ENCODE measurements at places on chromosomes 1 and 21.

- DNase-seq: no peak
Observed at GRCh38 chr1:98035602-98036002, 114.8 kb upstream of the DPYD start.

DNA sequence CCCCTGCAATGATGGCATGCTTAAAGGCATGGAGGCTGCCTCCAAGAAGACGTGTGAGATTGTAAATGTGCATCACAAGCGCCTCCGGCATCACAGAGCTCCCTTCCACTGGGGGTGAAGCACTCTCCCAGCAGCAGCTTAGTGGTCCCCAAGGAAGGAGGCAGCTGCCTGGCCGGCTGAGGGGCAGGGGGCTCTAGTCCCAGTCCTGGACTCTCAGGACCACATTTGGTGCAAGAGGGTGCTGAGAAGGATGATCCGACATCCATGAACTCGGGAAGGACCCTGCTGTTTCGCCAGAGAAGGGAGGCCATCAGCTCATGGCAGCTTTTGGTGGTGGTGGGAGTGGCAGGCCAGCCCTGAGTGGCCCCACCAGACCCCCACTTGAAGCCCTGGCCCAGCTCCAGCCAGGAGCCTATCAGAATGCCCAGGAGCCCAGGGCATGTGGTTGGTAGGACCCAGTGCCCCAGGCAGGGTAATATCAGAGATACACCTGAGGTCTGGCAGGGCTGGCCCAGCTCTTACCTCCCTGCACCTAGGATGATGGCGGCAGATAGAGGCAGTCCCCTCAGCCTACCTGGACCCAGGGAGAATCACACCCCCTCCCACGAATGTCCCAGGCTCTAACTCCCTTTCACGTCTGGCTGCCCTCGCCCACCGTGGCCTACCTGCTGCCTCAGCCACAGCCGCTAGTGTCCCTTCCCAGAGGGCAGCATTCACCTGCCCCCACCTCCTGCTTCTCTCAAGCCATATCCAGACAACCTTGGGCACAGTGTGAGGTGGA is 2.4 kb upstream of the WNT9A start:
- no peak for DNase-seq

GRCh38 chr1:162275622-162276175 is 101.0 kb downstream of the SPATA46 start:
- no peak for DNase-seq

DNA sequence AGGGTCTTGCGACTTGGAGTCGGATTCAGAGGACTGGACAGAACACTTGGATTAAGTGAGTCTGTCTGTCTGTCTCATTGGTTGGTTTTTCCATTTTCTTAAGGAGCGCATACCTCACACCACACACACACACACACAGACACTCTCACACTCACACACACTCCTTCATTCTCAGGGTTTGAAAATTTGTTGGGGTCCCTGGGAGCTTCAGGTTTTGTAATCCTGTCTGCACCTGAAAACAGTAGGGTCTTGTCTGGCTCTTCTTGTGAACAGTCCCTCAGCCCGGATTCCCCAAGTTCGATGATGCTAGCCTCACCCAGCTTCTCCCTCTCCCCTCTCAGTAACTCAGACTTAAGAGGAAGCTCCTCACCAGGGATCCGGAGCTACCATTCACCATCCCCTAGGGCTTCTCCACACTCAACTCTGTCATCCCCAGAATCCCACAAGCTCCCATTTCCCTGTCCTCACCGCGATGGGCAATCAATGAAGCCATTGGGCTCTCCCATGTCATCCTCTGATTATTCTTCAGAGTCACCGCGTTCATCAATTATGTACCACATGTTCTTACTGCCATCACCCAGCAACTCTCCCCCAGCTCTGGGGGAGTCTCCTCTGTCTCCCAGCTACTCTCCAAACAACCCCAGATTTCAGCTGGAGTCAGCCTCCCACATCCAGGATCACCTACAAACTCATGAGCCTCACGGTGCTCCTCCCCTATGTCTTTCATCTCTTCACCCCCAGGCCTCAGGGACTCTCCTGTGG is 1530.9 kb upstream of the TPTE start:
- DNase-seq: no peak

GRCh38 chr1:53330819-53331218 is 2.9 kb upstream of the LRP8 start:
- no peak for DNase-seq

DNA sequence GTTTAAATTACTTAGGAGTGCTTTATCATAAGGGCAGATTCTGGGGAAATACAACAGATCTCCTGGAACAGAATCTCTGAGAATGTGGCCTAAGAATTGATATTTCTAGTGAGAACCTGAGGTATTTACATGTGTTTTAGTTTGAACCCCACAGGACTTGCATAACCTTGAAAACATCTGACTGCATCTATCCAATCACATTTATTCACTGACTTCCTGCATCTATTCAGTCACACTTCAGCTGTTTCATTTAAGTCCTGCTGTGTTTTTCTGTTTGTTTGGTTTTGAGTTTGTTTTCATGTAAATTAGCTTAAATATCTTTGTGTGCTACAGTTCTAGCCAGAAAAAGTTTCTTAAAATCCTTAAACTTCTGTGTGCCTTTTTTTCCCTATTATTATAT is 1260.7 kb downstream of the PLA2G4A start:
- DNase-seq: no peak

DNA sequence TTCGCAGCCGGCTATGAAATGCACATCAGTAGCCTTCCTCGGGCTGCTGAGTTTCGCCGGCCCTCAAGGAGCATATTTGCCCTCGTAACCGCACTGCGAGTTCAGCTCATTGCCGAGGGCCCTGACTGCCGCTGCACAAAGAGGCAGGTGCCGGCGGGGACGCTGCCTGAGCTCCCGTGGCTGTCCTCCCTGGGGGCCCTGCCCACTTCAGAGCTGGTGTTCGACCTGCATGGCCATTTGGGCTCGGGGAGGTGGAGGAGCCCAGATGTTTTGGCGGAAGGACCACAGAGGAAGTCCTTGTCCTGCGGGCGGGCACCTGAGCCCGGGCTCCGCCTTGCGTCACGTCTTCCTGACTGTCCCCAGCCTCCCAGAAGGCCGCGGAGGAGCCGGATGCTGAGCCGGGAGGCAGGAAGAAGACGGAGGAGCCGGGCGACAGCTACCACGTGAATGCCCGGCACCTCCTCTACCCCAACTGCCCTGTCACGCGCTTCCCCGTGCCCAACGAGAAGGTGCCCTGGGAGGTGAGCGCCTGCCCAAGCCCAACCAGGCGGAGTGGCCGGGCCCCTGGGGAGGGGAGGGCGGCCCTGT is 29.9 kb upstream of the LRRC3 start:
- DNase-seq: no peak

GRCh38 chr1:61035880-61036279 is 46.5 kb upstream of the NFIA start:
- DNase-seq: no peak

DNA sequence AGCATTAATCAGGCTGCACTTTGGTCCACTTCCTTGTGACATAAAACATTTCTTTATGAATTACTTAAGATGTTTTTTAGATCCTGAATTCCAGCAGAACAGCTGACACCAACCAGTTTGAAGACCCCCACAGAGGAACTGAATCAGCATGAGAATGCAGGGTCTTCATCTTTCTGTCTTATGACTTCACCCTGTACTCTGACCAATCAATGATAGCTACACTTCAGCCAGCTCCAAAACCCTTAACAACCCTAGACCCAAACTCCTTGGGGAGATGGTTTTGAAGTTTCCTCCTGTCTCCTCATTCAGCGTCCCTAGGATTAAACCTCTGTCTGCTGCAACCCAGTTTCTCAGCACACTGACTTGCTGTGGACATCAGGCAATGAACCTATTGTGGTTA is 175.0 kb downstream of the CTH start:
- no peak for DNase-seq
